ENCODE measurements at places on chromosomes 4 and X.
A peak's percentile ranks its signal among the peaks of the same experiment; 100 is the strongest.

DNA sequence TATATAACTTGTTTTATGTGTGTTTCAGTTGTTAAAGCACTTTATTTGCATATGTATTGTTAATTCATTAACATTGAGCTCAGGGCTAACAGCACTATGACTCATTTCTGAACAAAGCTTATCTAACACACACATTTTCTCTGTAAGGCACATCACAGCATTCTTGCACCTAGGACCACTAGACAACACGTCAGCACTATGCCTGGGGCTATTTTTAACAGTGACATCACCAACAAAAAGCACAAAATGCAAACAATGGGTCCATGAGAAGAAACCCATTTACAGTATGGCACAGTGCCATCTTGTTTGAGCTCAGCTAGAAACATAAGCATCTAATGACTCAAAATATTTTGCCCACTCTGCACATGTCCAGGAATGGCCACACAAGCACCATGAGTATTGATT is 124.4 kb downstream of the RELL1 start:
- no peak overlapping the region for H3K27ac ChIP-seq
- H3K4me1 ChIP-seq: no peaks in the 10 kb centered on the region
- no peak for DNase-seq
- H3K4me3 ChIP-seq: no peak overlapping the region

GRCh38 chrX:129925305-129926092 is 19.5 kb downstream of the UTP14A start:
- peaks cover 56% of the 10 kb centered on the region for H3K36me3 ChIP-seq
- H3K27ac ChIP-seq: no peak overlapping the region
- H3K4me1 ChIP-seq: no peaks in the 10 kb centered on the region
- no peaks in the 10 kb centered on the region for H3K27me3 ChIP-seq

DNA sequence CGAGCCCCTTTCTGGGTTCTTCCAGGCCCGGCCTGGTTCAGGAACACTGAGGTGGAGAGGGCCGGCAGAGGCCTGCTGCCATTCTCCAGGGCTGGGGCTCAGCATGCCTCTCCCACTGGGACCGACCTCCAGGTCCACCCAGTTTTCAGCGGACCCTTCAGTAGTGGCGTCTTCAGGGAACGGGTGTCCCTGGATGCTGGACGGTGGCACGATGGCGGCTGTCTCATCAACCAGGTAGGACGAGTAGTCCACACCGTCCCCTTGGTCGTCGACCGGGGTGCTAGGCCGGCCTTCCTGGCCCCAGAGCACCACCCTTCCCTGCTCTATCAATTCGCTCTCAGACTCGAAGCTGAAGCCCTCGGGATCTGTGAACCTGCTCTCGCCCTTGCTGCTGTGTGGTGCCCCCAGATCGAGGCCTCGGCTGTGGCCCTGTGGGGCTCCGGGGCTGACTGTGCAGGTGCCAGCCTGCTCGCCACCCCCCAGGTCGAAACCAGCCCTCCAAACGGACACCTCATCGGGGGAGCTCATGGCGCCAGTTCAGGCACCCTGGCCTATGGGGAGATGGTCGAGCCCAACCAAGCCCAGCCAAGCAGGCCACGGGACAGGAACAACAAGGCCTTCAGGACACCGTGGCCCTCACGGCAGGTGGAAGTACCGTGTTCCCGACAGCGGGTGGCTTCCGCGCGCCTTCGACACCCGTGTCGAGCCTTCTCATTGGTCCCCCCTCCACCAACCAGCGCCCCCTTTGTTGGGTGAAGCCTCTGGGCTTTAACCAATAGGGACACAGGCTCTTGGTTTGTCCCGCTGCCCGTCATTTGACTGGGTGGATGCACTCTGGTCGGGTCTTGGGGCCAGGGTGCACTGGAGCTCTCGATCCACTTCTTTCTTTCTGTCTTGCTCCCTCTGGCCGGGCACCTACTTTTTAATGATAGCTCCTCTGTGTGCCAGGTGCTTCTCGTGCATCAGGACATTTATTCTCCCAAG is 814 bp upstream of the LOC101059915 start:
- H3K36me3 ChIP-seq: no peaks in the 10 kb centered on the region
- H3K4me1 ChIP-seq: no peaks in the 10 kb centered on the region
- H3K4me3 ChIP-seq: no peak overlapping the region
- no peak overlapping the region for H3K27ac ChIP-seq

DNA sequence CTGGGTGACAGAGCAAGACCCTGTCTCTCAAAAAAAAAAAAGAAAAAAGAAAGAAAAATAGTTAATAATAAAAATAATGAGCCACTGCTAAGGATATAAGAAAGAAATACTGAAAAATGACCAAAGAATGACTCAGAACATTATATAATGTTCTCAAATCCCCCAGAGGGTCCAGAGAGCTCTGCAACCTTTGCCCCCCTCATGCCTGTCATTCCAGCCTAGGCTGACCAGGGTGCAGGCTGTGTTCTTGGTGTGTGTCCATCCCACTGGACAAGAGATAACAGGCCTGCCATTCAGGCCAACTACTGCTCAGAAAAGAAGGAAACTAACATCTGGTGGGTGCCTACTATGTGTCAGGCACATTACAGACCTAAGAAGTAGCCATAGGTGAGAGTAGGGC is 72.7 kb upstream of the EDNRA start:
- DNase-seq: no peak
- H3K27me3 ChIP-seq: no peaks in the 10 kb centered on the region
- no peaks in the 10 kb centered on the region for H3K36me3 ChIP-seq
- no peak overlapping the region for H3K27ac ChIP-seq
- no peak overlapping the region for H3K4me3 ChIP-seq

GRCh38 chrX:135520022-135520552 is 373 bp upstream of the INTS6L start:
- no peaks in the 10 kb centered on the region for H3K27me3 ChIP-seq
- H3K27ac ChIP-seq: peak overlapping the region; percentile 88
- H3K4me1 ChIP-seq: no peaks in the 10 kb centered on the region
- no peaks in the 10 kb centered on the region for H3K36me3 ChIP-seq
- H3K4me3 ChIP-seq: peak overlapping the region; percentile 58
- DNase-seq: no peak

DNA sequence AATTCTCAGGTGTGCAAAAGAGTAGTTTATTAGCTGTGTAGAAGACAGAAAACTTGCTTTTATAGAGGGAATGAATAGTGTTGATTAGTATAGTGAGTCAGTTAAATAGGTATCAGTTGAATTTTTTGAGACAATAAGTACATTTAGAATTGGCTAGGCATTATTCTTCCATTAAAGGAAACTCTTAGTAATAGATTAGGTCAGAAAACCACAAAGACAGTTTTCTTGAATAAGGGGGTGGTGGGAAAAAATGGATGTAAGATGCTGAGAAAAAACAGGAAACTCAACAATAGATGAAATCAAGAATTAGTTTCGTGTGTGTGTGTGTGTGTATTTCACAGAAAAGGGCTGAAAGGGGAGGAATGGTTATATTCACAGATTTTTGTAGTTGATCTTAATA is 16.8 kb downstream of the CD38 start:
- no peaks in the 10 kb centered on the region for H3K4me1 ChIP-seq
- H3K27me3 ChIP-seq: no peaks in the 10 kb centered on the region
- no peaks in the 10 kb centered on the region for H3K36me3 ChIP-seq
- H3K27ac ChIP-seq: no peak overlapping the region
- H3K4me3 ChIP-seq: no peak overlapping the region

DNA sequence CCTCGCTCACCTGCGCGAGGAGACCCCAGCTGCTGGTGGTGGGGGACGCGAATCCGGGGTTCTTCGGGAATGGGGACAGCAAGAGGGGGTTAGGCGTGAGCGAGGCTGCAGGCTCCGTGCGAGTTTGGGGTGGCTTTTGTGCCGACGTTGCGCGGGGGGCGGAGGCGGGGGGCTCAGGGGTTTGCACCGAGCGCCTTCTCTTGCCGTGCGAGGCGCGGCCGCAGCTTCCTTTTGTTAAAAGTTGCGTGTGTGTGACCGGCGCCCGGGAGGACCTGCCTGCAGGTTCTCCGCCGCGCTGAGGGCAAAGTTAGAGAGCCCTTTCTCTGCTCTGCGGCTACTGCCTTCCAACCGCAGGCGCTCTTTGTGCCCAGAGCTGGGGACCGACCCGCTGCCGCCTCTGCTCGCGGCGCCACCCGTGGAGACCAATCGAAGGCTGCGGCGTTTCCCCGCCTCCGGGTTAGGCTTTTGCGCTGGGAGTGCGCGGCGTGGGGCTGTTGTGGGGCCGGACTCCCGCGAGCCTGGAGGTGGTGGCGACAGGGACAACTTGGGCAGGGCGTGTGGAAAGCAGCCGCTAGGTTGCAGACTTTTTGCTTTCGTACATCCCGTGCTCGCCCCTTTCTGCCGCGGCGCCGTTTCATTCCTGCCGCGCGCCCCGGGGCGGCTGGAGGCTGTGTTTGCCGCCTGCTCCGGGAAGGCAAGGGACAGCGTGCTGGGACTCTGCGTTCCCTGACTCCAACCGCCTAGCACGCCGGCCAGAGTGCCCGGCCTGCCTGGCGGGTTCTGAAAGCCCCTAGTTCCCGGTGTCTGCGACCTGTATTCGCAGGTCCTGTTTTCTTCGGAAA is 716 bp downstream of the KIT start:
- DNase-seq: peak; percentile 64
- peaks cover 39% of the 10 kb centered on the region for H3K27me3 ChIP-seq
- peak overlapping the region; percentile 63 for H3K4me3 ChIP-seq
- peaks cover 36% of the 10 kb centered on the region for H3K4me1 ChIP-seq
- H3K36me3 ChIP-seq: no peaks in the 10 kb centered on the region
- H3K27ac ChIP-seq: peak overlapping the region; percentile 56

GRCh38 chrX:134377537-134377936 is 82.4 kb upstream of the HPRT1 start:
- peaks cover 6% of the 10 kb centered on the region for H3K36me3 ChIP-seq
- DNase-seq: no peak
- no peaks in the 10 kb centered on the region for H3K27me3 ChIP-seq
- no peaks in the 10 kb centered on the region for H3K4me1 ChIP-seq
- H3K27ac ChIP-seq: no peak overlapping the region
- no peak overlapping the region for H3K4me3 ChIP-seq

- no peak overlapping the region for H3K4me3 ChIP-seq
- peaks cover 42% of the 10 kb centered on the region for H3K36me3 ChIP-seq
- H3K27ac ChIP-seq: no peak overlapping the region
Observed at GRCh38 chr4:78862314-78862737, 76.9 kb downstream of the PAQR3 start.

DNA sequence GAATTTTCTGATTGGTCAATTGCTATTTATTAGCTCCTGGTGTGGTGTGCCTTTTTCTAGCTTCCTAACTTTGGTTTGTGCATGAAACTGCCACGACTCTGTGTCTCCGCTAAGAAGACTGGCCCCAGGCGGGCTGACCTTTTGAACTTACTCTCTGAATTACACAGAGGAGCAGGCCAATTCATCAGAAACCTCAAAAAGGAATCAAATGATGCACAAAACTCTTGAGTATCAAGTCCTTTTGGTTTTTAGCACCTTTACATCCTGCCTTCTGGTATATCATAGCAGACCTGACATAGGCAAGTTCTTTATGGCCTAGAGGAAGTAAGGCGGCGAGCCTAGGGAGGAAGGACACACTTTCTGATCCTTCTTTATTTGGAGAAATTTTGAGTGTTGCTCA is 17.6 kb downstream of the TKTL1 start:
- no peaks in the 10 kb centered on the region for H3K4me1 ChIP-seq
- no peaks in the 10 kb centered on the region for H3K36me3 ChIP-seq
- DNase-seq: no peak
- no peak overlapping the region for H3K27ac ChIP-seq
- H3K27me3 ChIP-seq: no peaks in the 10 kb centered on the region
- H3K4me3 ChIP-seq: no peak overlapping the region

- no peak for DNase-seq
- H3K4me1 ChIP-seq: no peaks in the 10 kb centered on the region
- H3K27me3 ChIP-seq: no peaks in the 10 kb centered on the region
- H3K4me3 ChIP-seq: no peak overlapping the region
- no peak overlapping the region for H3K27ac ChIP-seq
- H3K36me3 ChIP-seq: no peaks in the 10 kb centered on the region
Observed at GRCh38 chrX:1763294-1763693, 148.4 kb downstream of the ASMT start.

DNA sequence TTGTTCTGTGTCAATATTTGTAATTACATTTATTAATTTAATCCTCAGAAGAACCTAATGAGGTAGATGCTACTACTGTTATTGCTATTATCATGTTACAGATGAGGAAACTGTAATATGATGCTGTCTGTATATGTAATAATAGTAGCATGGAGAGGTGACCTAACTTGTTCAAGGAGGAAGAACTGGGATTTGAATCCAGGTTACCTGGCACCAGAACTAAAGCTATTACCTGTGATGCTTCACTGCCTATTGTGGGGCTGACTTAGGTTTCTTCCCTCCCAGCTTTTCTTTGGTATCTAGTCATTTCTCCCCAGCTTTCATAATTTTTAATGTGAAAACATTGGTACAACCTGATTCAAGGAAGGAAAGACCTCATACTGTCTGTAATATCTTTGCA is 43.6 kb downstream of the RAPGEF2 start:
- H3K4me1 ChIP-seq: peaks cover 37% of the 10 kb centered on the region
- no peak overlapping the region for H3K4me3 ChIP-seq
- DNase-seq: no peak
- no peaks in the 10 kb centered on the region for H3K27me3 ChIP-seq
